Right ventricle myocardium superior (tissue), 1 donor: ENCODE measurements at places on chromosomes 4 and X. TPM values are rescaled to one million over a fixed set of nuclear protein-coding genes. Genes with fewer than 3 reads are reported as not detected.

DNA sequence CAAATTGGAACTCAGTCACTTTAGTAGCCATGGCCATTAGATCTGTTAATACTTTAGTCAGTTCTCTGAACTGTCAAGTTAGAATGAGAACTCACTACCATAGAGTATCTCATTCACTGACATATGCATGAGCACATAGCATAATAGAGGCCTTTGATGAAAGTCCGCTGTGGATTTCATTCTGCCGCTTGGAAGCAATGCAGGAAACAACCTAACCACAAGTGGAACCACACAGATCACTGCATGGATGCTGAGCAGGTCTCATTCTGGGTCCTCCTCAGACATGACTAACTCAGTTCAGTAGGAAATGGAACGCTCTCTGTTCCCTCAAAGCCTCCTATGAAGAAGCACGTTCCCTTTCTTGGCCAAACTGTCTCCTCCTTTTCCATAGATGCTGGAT is 1624.8 kb upstream of the TENM3 start:
- no peak for DNase-seq

- no peak for DNase-seq
Measured at GRCh38 chr4:16377887-16378286, 151.6 kb upstream of the TAPT1 start.

- no peak for DNase-seq
Measured at GRCh38 chrX:19204636-19205035, 82.4 kb upstream of the ADGRG2 start.

DNA sequence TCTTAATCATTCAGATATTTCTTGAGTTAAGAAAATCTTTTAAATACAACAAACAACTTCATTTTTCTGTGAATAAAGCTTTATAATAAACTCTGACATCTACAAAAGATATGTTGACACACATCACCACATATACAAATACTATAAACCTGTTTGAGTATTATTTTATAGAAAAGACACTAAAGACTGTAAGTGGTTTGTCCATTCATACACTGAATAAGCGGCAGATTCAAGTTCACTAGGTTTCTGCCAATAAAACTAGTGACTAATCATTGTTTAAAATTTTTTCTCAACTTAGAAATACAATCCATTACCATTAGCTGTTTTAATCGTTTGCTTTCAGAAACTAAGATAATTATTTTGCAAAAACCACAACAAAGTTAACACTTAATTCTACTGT is 1900.0 kb downstream of the C4orf33 start:
- no peak for DNase-seq

DNA sequence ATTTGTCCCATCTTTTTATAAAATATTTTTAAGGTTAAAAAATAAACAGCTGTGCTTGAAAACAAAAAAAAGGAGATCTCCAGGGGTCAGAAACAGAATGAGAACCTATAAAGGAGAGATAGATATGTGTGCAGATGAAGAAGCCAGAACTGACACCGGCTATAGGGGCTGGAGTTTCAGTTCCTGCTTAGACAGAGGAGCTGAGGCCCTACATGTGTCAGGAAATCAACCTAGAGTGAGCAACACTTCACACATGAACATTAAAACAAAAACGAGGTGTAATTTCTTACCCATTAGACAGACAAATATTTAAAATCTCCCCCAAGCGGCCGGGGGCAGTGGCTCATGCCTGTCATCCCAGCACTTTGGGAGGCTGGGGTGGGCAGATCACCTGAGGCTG is 17.8 kb upstream of the HUWE1 start:
- no peak for DNase-seq

GRCh38 chrX:122555925-122556324 is 628.2 kb upstream of the GRIA3 start:
- DNase-seq, result no peak

DNA sequence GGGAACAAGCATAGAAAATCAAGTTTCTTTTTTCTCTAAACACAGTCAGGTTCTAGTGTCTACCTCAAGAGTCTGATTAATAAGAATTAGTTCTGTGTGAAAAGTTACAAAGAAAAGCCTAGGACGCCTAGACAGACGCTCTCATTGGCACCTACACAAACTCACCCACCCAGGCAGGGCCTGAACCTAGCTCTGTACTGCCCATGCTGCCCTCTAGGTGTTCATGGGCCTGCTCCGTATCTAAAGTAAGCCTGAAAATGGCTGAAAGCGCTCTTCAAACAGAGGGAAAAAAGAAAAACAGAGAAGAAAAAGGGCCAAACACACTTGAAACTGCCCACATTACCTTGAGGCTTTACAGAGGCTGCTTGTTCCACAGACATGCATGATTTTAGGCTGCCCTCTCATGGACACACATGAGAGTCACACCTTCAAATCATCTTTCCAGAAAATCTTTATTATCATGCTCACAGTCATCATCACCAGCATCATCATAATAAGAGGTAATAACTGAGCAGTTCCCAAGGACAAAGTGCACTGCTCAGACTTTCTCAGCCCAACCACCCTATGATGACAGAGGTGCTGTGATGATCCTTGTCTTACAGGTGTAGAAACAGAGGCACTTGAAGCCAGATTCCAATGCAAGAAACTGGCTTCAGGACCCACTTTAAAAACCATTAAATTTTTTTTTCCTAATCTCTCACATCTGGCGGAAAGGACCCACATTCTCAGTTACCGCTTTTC is 49.6 kb downstream of the MAP7D2 start:
- DNase-seq, result no peak

GRCh38 chrX:14508025-14508690 is 21.2 kb upstream of the GLRA2 start:
- no peak for DNase-seq

- no peak for DNase-seq
Measured at GRCh38 chr4:16931339-16932305, 33.2 kb upstream of the LDB2 start.

The STPG2 gene
- total RNA-seq, result 0.22 TPM

The HELT gene
- total RNA-seq, result not detected

The MAML3 gene
- total RNA-seq, result 2.4 TPM

The FRAS1 gene
- total RNA-seq, result 2.5 TPM
